ENCODE measurements at places on chromosomes 1 and 21.

DNA sequence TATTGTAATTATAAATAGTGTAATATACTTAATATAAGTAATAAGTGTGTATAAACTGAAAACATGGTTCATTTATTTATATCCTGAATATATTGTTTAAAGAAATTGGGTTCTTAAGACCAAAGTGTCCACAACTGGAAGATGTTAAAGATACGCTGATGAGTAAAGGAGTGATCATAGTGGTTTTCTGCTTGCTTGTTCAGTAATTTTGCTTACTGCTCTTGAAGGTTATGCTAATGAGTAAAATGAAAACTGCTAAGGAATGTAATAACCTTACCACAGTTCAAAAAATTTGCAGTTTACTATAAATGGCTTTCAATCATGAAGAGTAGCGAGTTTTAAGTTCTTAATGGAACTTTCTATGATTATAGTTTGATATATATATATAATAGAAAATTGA is 22.0 kb downstream of the DONSON start:
- no peak for ATAC-seq

- no peak for ATAC-seq
These were observed 1.5 kb downstream of the RGS18 start for GRCh38 chr1:192159781-192160180.

DNA sequence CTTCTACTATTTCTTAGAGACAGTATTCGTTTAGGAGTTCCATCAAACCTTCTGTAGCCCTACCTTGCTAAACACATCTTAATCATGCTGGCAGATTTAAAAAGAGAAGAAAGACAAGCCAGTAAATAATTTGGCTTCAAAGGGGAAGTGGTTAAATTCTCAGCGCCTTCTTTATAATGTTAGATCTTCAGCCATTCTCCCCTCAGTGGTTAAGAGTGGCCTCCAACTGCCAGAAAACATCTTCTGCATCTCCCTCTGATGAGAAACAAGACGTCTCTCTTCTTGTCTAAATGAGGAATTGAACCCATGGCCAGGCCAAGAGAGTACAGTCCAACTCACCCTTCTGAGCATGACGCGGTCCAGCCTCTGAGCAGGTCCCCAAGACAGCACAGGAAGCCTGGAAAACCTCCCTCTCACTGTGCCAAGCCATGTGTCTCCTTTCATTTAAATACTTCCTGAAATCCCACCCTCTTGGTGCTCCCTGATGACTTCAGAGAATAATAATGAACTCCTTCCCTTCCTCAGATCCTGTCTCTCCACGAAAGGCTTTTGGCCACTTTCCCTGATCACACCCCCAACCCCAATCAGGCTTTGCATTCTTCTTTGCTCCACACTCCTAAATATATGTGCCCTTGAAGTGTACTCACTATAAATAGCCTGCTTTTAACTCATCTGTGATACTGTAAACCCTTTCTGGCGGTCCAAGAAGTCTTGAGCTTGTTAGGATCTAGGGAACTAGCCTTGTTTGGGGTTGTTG is 16.4 kb upstream of the LRRC52 start:
- no peak for ATAC-seq

DNA sequence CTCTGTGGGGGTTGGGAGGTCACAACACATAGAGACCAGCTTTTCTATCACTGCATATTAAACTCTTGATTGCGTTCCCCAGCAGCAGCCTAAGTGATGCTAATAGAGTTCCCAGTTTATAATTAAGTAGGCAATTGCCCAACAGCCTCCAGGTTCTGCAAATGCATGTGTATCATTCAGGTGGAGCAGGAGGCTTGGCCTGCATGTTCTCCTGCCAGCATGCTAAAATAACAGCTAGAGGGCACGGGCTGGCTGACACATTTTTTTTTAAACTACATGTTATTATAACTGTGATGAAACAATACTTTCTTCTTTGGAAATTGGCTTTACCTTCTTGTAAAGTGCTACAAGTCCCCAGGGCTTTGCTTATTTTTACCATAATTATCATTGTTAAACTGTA is 10.4 kb downstream of the TCHH start:
- no peak for ATAC-seq

DNA sequence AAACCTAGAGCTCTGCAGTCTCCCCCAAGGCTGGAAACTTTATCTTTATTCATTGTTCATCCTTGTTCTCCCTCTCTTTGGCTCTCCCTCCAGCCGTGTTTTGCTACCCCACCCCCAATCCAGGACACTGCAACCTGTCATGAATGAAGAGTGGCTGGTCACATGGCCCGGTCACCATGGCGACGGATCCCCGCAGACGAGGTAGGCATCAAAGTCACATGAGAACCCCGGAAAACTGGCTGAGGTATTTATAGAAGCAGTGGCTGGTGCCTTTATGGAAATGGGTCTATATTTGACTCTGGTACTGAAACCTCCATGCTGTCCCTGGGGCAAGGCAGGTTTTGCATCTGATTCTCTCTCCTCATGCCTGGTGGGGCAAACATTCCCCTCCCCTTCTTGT is 13.4 kb upstream of the SLC6A17 start:
- no peak for ATAC-seq

DNA sequence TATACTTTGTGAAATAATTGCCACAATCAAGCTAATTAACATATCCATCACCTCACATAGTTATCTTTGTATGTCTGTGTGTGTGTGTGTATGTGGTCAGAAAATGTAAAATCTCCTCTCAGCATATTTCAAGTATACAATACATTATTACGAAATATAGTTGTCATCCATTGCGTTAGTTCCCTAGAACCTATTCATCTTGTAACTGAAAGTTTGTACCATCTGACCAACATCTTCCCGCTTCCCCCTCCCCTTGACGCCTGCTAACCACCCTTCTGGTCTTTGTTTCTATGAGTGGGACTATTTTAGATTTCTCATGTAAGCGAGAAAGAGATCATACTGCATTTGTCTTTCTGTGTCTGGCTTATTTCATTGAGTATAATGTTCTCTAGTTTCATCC is 455.3 kb downstream of the KCNT2 start:
- ATAC-seq = no peak
